Thoracic aorta (tissue), 2 donors: ENCODE measurements at places on chromosomes 12 and 14. TPM values are rescaled to one million over a fixed set of nuclear protein-coding genes. Genes with fewer than 3 reads are reported as not detected.

Gene CLEC1B
- not detected for total RNA-seq

Gene GLIPR1L1
- total RNA-seq = not detected

- DNase-seq = no peak
These were observed 64.0 kb downstream of the PIWIL1 start for GRCh38 chr12:130401703-130402102.

- DNase-seq = no peak
These were observed 12.1 kb downstream of the SERPINA1 start for GRCh38 chr14:94376108-94376975.
